ENCODE measurements at places on chromosomes 6 and 20.

- peak; percentile 78 for DNase-seq
These were observed 143.8 kb downstream of the LPA start for GRCh38 chr6:160520043-160520904.

DNA sequence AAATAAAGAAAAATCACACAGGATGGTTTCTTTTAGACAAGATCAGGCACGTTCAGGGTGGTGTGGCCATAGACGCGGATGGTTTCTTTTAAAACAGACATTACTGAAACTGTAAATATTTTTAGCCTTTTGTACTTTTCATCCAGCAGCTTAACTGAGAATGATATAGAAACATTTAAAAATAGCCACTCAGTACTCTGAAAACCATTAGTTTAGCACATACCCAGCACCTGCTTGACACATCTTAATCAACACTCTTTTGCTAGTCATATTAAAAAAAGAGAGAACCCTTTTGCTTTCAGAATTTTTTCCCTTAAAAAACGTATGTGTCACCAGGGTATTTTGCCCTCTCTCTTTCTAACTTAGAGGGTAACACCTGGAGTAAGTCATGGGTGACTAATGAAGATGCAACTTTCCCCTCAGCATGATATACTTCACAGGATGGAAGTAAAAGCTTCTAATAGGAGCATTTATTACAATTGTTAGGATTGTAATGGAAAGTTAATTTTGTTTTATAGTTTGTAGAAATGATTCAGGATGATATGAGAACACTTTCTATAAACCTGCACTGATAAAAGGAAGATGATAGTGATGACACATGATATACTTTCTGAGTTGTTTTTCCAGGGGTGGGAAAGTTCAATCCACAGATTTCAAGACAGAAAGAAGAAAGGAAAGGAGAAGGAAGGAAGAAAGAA, 45.2 kb downstream of the BACH2 start:
- DNase-seq: no peak

GRCh38 chr20:58434326-58434725, 45.3 kb downstream of the VAPB start:
- no peak for DNase-seq

DNA sequence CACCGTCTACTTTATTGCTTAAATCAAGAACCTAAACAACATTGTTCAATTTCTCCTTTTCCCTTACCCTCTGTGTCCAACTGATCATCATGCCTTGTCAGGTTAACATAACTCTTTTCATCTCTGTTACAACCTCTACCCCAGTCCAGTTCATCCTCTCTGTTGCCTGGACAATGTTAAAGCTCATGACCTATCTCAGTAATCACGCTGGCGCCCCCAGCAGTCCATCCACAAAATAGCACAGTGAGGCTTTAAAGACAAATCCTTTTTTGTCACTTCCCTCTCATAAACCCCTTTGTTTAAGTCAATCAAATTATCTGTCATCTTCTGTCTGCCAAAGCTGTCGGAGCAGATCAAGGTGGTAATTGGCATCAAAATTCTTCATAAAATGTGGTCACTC, 140.1 kb downstream of the QKI start:
- DNase-seq: no peak

DNA sequence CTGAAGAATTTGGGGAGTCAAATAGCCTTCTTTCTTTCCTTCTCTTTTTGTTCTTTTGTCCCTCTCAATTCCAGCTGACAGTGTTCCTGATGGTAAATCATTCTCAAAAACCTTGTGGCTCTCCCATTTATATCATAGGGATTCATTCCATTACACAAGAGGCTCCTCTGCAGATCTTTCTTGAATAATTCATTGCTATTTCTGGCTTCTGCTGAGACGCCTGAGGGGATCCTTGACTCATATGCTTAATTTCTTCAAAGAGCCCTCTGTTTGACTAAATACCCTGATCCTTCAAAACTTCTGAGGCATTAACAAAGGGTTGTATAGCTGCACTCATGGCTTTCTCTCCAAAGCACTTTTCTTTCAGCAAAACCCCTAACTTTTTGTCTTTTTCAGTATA, 289.3 kb downstream of the FARS2 start:
- no peak for DNase-seq

DNA sequence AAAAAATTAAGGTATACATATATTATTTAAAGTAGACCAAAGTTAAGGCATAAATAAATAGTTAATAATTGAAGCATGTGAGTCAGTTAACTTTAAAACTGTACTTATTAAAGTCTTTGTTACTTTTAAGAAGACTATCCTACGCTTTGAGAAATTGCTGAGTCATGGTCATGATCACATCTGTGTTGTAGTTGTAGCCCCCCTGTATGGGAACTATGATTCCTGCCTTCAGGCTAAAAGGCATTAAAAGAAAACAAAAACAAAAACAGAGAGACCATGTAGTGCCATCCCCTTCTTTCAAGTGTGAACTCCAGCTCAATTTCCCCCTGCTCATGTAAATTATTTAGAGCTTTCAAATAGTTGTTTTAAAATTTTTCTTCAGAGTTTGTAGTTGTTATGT, 123.4 kb downstream of the FLRT3 start:
- no peak for DNase-seq
